WERI-Rb-1 (cell line): ENCODE measurements at places on chromosomes 11 and 22.

DNA sequence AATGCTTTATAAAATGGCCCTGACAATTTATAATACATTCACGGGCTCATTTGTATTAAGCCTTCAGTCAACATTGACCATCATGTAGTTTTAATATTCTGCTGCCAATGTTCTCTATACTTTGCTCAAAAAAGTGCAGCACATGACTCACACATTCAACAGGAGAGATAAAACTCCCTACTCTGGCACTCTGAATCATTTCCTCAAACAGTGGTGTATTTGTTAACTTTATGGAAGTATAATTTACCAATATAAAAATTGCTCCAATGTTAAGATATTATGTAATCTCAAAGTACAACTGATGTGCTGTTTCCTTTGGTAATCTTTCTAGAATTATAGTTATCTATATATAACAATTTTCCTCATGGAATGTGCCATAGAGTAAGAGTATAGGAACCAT, 39.9 kb downstream of the MAML2 start:
- no peak for DNase-seq

DNA sequence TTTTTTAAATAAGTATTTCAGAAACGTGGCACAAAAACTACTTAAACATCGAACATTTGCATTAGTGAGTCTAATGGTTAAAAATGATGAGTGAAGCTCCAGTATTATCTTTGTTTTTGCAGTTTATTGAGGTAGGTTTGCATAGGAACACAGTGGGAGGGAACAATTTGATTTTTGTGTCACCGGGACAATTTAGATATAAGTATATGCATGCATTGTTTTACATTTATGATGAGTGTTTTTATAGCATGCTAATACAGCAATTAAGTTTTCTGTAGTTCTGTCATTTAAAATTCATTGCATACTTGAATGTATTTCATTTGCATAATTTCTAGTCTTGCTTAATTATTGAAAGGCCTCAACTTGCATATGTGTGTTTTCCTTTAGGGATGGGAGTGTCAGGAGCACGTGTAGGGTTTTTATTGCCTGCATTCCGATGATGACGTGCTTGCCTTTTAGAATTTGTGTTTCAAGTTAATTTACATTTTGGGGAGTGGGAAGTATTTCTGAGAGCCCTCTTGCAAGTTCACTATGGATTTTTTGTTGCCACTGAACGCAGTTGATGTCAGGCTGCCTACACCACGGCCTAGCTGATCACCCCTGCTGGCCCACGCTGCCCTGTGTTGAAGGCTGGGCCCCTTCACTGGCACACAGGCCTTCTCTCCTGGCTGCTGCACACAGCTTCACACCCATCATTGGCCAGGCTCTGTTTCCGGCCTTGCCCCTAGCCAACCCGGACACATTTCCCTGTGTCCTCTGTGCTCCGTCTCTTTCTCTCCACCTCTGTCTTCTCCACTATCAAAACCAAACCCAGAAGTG, 120.9 kb downstream of the TBC1D22A start:
- DNase-seq = no peak

DNA sequence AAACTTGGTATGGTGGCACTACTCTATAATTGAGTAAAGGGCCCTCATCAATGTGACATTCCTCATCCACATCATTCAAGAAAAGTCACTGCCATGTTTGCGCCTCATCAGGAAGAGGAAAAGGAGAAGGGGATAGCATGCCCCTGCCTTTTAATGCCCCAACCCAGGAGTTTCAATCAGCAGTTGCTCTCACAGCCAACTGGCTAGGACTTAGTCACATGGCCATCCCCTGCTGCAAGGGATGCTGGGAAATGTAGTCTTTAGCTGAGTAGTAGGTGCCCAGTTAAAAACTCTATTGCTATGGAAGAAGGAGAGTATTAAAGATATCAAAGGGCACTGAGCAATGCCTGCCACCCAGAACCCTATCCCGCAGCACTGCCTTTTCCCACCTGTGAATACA, 10.9 kb upstream of the CCND1 start:
- DNase-seq = no peak

DNA sequence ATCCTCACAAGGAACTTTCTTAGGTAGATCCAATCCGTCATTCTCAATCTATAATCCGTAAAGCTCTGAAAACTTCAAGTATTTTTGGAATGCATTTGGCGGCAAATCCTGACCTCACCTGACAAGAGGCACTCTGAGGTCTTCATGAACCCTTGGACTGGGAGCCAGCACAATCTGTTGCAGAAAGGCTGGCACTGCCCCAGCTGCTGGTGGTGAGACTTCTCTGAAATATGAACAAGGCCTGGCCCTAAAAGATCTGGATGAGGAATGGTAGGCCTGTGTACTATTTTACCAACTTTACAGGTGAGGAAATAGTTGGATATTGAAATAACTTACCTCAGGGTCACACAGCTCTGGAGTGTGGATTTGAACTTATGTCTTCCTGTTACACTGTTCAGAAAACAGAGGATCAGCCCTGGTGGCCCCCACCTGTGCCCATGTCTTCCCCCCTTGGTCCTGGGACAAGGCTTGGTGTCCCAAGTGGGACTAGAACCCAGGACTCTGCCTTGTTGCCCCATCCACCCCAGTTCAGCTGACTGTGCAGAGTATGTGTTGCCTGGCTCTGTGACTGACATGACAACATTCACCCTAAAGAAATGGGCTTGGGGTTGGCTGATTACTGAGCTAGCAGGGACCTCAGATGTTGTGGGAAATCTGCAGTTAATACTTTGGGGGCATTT, 471.4 kb downstream of the MN1 start:
- DNase-seq = peak; percentile 39

DNA sequence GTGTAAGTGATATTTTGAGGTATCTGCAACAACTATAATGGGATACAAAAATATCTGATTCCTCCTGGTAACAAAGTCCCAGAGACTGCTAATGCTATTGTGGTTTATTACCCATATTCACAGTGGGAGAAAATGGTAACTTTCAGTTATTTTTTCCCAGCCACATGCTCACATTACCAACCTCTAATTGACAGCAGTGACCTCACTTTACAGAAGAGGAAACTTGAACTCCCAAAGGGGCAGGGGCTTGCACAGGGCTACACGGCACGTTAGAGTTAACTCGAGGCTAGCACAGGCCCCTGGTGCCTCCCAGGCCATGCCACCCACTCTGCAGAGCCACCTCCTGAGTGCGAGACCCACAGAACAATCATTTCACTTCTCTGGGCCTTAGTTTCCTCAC, 132.4 kb downstream of the TENM4 start:
- DNase-seq = no peak

GRCh38 chr11:118939953-118940598, 14.3 kb upstream of the BCL9L start:
- no peak for DNase-seq

DNA sequence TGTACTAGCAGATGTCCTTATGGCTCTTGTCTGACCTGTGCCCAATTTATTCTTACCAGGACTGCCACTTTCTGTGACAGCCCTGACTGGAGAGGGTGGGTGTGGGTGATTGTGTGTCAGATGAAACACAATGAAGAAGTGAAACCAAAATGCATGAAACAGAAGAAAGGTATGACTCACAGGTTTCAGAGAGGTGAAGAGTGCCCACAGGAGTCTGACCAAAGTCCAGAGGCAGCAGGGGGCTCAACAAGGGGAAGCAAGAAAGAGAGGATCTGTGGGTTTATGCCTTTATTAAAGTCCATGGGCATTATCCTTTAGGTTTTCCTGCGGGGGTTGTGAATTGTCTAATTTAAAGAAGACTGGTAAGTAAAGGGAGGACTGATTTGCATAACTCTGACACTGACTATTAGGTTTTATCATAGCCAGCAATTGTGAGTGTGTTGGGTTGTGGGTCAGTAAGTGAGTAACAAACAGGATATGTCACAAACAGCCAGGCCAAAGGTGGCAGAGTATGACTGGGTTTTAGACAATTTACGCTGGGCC, 3.9 kb upstream of the OR4C6 start:
- no peak for DNase-seq

- DNase-seq = no peak
Measured at GRCh38 chr11:43920598-43921419, 21.6 kb upstream of the C11orf96 start.
